ENCODE measurements at places on chromosomes 5 and 9.
A peak's percentile ranks its signal among the peaks of the same experiment; 100 is the strongest.

DNA sequence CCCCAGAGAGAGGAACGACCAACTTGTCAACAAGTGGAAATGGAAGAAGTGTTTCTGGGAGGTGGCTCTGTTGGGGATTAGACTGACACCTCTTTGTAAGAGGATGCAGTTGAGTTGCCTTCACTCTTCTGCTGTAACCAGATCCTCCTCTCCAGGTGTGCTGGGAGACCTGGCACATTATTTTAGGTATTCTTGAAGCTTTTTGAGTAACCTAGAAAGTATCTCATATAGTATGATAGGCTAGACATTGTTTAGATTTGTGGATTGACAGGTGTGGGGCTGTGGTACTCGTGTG is 21.6 kb downstream of the SNX30 start:
- no peaks in the 10 kb centered on the region for H3K27me3 ChIP-seq
- DNase-seq, result no peak
- H3K36me3 ChIP-seq, result peaks cover 15% of the 10 kb centered on the region
- H3K4me3 ChIP-seq, result no peak overlapping the region
- peaks cover 8% of the 10 kb centered on the region for H3K4me1 ChIP-seq
- H3K27ac ChIP-seq, result no peak overlapping the region

GRCh38 chr9:131826966-131827525 is 87.2 kb upstream of the RAPGEF1 start:
- no peak overlapping the region for H3K4me3 ChIP-seq
- no peak for DNase-seq
- H3K36me3 ChIP-seq, result no peaks in the 10 kb centered on the region
- H3K27me3 ChIP-seq, result peaks cover 29% of the 10 kb centered on the region
- no peak overlapping the region for H3K27ac ChIP-seq

- H3K4me1 ChIP-seq, result peaks cover 51% of the 10 kb centered on the region
- DNase-seq, result peak; percentile 76
- H3K36me3 ChIP-seq, result no peaks in the 10 kb centered on the region
- no peak overlapping the region for H3K4me3 ChIP-seq
- H3K27me3 ChIP-seq, result no peaks in the 10 kb centered on the region
- H3K27ac ChIP-seq, result peak overlapping the region; percentile 95
These were observed 12.8 kb upstream of the ANGPTL2 start for GRCh38 chr9:127135056-127135745.

DNA sequence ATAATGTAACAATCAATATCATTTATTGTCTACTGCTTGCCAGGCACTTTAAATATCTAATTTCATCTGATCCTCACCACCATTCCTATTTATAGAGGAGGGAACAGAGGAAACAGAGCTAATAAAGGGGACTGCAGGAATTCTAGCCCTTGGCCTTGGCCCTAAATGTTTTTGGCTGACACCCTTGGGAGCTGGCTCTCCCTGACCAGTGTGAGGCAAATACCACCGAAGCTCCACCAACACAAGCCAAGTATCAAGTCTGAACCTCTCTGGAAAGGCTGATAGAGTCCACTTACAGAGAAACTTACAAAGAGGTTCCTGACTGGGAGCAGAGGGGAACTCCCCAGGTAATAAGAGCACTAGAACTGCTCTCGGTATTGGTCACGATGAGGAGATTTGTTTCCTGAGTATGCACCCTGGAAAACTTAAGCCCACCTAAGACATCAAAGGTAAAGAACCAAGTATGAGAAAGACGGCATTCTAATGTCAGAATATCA is 243.1 kb upstream of the PANK3 start:
- H3K36me3 ChIP-seq, result no peaks in the 10 kb centered on the region
- DNase-seq, result no peak
- H3K4me3 ChIP-seq, result no peak overlapping the region
- no peaks in the 10 kb centered on the region for H3K4me1 ChIP-seq
- no peak overlapping the region for H3K27ac ChIP-seq
- no peaks in the 10 kb centered on the region for H3K27me3 ChIP-seq

DNA sequence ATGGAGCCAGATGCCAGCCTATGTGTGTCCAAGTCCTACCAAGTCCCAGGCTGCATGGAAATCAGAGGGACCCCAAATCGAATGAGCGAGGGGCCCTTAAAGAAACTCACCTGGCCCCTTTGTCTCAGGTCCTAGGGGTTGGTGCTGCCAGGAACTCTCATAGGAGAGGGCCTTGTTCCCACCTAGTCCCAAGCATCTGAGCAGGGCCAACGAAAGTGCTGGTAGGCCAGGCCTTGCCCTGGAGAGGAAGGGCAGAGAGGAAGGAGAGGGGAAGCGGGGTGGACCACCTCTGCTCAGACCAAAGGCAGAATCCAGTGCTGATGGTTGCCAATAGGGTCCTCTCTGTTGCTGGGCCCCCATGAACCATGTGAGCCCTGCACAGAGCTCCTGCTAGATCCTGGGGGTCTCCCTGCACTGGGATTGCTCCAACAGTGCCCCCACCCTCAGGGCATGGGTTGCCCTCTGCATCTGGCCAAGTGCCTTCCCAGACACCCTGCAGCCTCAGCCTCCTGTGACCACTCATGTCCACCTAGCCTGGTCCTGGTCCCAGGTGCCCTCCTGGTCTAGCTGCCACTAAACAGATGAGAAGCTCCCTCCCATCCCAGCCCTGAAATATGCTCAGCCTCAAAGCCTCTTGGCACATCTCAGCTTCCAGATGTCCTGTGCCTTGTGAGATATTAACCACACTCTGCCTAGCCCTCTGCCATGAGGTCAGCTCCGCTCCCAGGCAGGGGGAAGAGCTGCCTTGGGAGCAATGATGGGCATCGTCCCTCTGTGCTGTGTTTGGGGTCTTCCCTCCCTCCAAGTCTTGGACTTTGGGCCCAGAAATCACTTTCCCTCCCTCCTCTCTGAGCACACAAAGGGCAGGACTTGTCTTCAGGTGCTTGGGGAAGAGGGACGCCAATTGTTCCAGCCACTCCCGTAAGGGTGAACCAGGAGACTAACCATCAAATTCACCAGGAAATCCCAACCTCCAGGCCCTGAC is 109.6 kb downstream of the ADAMTS2 start:
- no peaks in the 10 kb centered on the region for H3K27me3 ChIP-seq
- no peak overlapping the region for H3K27ac ChIP-seq
- no peak overlapping the region for H3K4me3 ChIP-seq
- DNase-seq, result peak; percentile 76
- H3K36me3 ChIP-seq, result no peaks in the 10 kb centered on the region

DNA sequence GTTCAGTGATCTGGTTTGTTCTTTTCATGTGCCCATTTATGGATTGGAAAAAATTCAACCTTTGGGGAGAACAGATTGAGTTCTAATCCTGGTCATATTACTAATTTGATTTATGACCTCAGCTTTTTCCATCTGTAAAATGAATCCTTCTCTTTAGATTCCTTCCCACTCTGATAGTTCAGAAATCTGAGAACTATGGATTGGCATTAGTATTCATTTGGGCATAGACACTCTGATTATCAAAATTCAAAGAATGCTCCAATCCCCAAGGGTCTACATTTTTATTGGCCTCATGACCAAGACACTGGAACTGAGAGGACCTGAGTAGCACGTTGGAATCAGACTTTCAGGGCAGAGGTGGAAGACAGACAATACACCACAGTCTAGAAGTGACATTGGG is 405.9 kb upstream of the PAPPA start:
- peaks cover 4% of the 10 kb centered on the region for H3K36me3 ChIP-seq
- peaks cover 59% of the 10 kb centered on the region for H3K4me1 ChIP-seq
- H3K4me3 ChIP-seq, result no peak overlapping the region
- no peaks in the 10 kb centered on the region for H3K27me3 ChIP-seq

DNA sequence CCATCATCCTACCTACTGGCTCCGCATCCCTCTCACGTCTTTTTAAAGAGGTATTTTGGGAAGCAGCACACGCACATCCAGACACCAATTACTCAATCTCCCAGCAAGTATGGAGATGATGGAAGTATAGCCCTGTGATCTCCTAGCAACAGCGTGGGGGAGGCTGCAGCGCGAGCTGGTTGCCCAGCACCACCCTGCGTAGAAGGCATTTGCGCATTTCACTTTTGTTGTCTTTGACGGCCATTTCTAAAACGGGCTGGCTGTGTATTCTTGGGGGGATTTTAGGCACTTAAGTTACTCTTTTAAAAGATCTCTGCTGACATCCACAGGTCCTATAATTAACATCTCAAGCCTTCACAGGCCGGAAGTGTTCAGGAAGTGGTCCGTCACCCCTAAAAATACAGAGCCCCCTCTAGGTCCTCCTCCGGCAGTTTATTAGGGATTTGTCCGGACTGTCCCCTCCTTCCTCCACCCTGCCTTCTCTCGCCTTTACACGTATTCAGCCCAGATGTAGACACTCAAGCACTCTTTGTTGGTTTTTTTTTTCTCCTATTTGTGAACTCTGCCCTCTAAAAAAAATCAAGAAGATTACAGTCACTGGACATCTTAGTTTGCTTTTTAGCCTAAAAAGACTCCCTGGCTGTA is 371.4 kb downstream of the NTRK2 start:
- no peaks in the 10 kb centered on the region for H3K36me3 ChIP-seq
- no peak overlapping the region for H3K27ac ChIP-seq
- peaks cover 8% of the 10 kb centered on the region for H3K27me3 ChIP-seq
- peaks cover 8% of the 10 kb centered on the region for H3K4me1 ChIP-seq
- DNase-seq, result no peak

DNA sequence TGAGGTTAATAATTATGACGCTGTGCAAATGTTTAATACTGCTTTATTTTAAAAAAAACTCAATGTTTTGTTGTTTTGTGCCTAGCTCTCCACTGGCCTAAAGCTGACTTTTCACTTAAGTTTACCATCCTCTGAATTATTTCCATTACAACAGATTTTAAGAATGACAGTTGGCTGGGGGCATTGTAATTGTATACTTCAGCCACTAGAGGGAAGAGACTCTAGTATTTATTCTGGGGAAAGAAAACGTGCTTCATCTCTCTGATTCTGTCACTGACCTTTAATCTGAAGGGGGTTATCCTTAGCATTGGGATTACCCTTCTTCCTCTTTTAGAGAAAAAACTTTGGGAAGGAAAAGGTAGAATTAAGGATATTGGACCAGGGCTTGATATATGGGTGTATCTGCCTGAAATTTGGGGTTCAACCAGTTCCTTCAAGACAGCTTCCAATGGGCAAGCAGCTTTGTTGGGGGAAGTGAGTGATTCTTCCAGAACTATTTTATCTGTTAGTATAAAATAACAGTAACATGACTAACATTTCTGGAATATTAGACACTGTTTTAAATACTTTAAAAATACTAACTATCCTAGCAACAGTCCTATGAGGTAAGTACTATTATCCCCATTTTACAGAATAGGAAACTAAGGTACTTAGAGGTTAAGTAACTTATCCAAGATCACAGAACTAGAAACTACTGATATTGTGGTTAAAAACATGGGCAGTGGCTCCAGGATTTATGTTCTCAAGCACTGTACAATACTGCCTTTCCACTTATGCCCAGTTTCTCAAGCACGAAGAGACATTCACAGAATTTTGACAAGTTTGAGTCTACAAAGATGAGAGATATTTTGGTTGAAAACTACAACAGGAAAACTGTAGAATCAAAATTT is 208.4 kb downstream of the CD180 start:
- peak overlapping the region; percentile 37 for H3K27ac ChIP-seq
- peaks cover 33% of the 10 kb centered on the region for H3K4me1 ChIP-seq
- no peak for DNase-seq
- H3K4me3 ChIP-seq, result no peak overlapping the region
- no peaks in the 10 kb centered on the region for H3K36me3 ChIP-seq

- H3K36me3 ChIP-seq, result no peaks in the 10 kb centered on the region
- H3K27me3 ChIP-seq, result no peaks in the 10 kb centered on the region
- no peak for DNase-seq
- H3K4me1 ChIP-seq, result peaks cover 23% of the 10 kb centered on the region
- H3K27ac ChIP-seq, result no peak overlapping the region
- peak overlapping the region; percentile 68 for H3K4me3 ChIP-seq
These were observed 1.3 kb downstream of the PTCH1 start for GRCh38 chr9:95515272-95516113.

GRCh38 chr9:109401990-109402318 is 81.1 kb upstream of the EPB41L4B start:
- H3K4me1 ChIP-seq, result peaks cover 19% of the 10 kb centered on the region
- peaks cover 14% of the 10 kb centered on the region for H3K36me3 ChIP-seq
- DNase-seq, result no peak
- H3K27me3 ChIP-seq, result no peaks in the 10 kb centered on the region
- no peak overlapping the region for H3K4me3 ChIP-seq

DNA sequence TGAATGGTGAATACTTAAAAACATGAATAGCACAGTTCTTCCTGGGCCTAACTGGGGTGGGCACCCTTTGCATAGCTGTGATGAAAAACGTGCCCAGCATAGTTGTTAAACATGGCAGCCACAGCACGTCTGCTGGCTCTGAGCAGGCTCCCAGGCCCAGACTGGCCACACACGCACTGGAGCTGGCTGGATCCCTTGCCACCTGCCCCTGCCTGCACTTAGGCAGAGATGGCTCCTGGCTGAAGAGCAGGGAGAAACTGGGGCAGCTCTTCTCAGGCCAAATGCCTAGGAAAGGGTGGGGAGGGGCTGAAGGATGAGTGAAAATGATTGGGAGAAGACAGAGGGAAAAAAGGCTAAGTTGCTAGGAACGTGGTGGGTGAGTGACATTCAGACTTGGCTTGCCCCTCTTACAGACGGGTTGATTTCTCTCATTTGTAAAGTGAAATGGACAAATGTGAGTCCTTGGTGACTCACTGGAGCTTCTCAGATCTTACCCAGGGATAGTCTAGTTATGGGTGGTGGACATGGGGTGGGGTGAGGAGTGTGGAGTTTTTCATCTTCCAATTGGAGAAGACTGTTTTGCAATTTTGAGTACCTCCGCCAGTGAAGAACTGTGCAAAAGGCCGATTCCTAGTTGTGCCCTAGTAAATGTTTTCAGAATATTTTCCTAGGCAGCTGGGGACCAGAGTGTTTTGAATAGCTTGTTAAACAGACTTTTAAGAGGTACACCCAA is 42.4 kb downstream of the TRIO start:
- no peak for DNase-seq
- peaks cover 96% of the 10 kb centered on the region for H3K4me1 ChIP-seq
- H3K27me3 ChIP-seq, result no peaks in the 10 kb centered on the region
- H3K36me3 ChIP-seq, result no peaks in the 10 kb centered on the region

DNA sequence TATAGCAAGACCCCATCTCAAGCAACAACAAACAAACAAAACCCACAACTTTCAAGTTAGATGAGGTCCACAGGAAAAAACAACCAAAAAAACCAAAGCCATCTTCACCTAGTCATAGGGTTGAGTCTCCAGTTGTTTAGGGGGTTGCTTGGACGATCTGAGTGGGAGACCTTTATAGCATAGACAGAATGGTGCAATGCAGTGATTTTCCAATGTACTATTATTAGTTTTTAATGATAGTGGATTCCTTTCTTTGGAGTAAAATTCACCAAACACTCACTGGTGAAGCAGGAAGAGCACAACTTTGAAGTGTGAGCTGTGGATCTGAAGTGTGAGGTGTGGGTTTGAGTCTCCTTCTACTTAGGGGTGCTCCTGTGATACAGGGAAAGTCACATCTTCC is 67.0 kb upstream of the KLF9 start:
- H3K36me3 ChIP-seq, result no peaks in the 10 kb centered on the region
- no peak for DNase-seq
- peak overlapping the region; percentile 98 for H3K27ac ChIP-seq
- H3K4me1 ChIP-seq, result peaks cover 82% of the 10 kb centered on the region
- H3K27me3 ChIP-seq, result no peaks in the 10 kb centered on the region
- no peak overlapping the region for H3K4me3 ChIP-seq

DNA sequence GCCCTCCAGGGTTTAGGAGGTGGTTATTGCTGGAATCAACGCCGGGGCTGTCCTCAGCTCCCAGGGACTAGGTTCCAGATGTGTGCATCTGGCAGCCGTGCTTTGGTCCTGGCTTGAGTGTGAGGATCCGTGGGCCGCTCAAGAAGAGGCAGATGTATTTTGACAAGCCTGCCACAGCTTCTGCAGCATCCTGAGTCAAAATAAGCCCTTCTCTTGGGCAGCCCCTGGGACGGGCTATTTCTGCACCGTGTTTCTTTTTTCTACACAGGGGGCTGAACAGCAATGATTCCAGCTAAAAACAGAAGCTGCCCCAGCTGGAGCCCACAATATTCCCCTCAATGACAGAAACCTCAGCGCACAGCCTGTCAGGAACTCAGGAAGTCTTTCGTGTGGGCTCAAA is 19.7 kb upstream of the CPLX2 start:
- H3K4me1 ChIP-seq, result no peaks in the 10 kb centered on the region
- no peak for DNase-seq
- no peak overlapping the region for H3K4me3 ChIP-seq
- no peaks in the 10 kb centered on the region for H3K36me3 ChIP-seq

Data from osteocyte (in vitro differentiated cells).